ENCODE measurements at places on chromosomes 16 and 17.

GRCh38 chr17:32777436-32777835 is 99.5 kb downstream of the MYO1D start:
- DNase-seq, result no peak

GRCh38 chr17:29726715-29727252 is 104.1 kb upstream of the CORO6 start:
- peak; percentile 39 for DNase-seq

- no peak for DNase-seq
Observed at GRCh38 chr16:20336955-20337354, 9.6 kb upstream of the GP2 start.

- DNase-seq, result no peak
Observed at GRCh38 chr16:11067266-11067665, 122.9 kb downstream of the CLEC16A start.

DNA sequence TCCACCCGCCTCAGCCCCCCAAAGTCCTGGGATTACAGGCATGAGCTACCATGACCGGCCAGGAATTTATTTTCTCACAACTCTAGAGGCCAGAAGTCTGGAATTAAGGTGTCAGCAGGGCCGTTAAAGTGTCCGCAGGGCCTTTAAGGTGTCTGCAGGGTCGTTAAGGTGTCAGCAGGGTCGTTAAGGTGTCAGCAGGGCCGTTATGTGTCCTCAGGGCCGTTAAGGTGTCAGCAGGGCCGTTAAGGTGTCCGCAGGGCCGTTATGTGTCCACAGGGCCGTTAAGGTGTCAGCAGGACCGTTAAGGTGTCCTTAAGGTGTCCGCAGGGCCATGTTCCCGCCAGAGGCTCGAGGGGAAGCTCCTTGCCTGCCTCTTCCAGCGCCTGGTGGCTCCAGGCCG is 125.2 kb downstream of the RAP1GAP2 start:
- DNase-seq, result no peak
